H9 (cell line): ENCODE measurements at places on chromosomes 11 and 22. TPM values are rescaled to one million over a fixed set of nuclear protein-coding genes. Genes with fewer than 3 reads are reported as not detected.

GRCh38 chr11:74366576-74366975 lies 31.7 kb downstream of the PGM2L1 start:
- 0 out of 2 replicates have a peak, but pooled peaks cover 2% of the 10 kb centered on the region for H3K4me1 ChIP-seq
- H3K27me3 ChIP-seq = no peaks in the 10 kb centered on the region
- DNase-seq = no peak
- no peak overlapping the region for H3K27ac ChIP-seq
- peaks cover 28% of the 10 kb centered on the region for H3K36me3 ChIP-seq

DNA sequence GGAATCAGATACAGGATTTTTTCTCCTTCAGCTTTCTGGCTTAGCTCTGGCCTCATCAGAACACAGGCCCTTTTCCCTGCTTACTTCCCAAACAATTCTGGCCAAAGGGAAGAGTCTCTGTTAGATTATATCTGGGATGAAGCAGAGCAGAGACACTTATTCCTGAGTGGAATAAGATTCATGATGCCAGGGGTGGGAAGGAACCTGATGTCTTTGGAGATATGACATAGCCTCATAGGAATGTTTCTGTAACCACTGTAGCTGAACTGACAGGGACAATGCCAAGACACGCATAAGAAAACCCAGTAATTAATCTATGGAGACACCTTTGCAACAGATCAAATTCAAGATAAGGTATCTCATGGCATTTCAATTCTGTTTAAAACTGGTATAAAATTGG lies 177.1 kb upstream of the RAG2 start:
- no peaks in the 10 kb centered on the region for H3K27me3 ChIP-seq
- H3K4me1 ChIP-seq = no peaks in the 10 kb centered on the region
- no peak for DNase-seq
- no peak overlapping the region for H3K4me3 ChIP-seq
- no peak overlapping the region for H3K27ac ChIP-seq

RCOR2 gene
- total RNA-seq = 117 and 118 TPM in 2 replicates

GRCh38 chr11:111419641-111420327 lies 40.7 kb upstream of the POU2AF1 start:
- no peak overlapping the region for H3K27ac ChIP-seq
- no peak overlapping the region for H3K4me3 ChIP-seq
- DNase-seq = no peak

DNA sequence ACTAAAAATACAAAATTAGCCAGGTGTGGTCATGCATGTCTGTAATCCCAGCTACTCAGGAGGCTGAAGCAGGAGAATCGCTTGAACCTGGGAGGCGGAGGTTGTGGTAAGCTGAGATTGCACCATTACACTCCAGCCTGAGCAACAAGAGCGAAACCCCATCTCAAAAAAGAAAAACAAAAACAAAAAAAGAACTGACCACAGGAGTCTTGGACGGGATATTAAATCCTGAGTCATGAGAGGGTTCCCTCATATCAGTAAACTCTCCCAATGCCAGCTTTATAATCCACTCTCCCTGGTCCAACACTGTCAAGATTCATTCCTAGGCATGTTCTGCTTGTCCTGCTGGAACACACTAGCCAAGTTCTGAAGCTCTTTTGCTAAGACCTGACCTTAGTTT lies 61.5 kb upstream of the EP300 start:
- no peaks in the 10 kb centered on the region for H3K36me3 ChIP-seq
- DNase-seq = no peak
- H3K27ac ChIP-seq = no peak overlapping the region
- no peaks in the 10 kb centered on the region; the same call in 1 of the 2 replicates for H3K4me1 ChIP-seq

GRCh38 chr11:1371836-1372465 lies 17.8 kb upstream of the BRSK2 start:
- H3K27ac ChIP-seq = no peak overlapping the region
- H3K27me3 ChIP-seq = no peaks in the 10 kb centered on the region
- no peak for DNase-seq

GRCh38 chr11:17979770-17980371 lies 33.0 kb downstream of the SERGEF start:
- H3K27me3 ChIP-seq = no peaks in the 10 kb centered on the region
- no peak overlapping the region for H3K27ac ChIP-seq
- H3K36me3 ChIP-seq = no peaks in the 10 kb centered on the region
- no peak overlapping the region for H3K4me3 ChIP-seq
- H3K4me1 ChIP-seq = no peaks in the 10 kb centered on the region
- DNase-seq = peak; percentile 64

DNA sequence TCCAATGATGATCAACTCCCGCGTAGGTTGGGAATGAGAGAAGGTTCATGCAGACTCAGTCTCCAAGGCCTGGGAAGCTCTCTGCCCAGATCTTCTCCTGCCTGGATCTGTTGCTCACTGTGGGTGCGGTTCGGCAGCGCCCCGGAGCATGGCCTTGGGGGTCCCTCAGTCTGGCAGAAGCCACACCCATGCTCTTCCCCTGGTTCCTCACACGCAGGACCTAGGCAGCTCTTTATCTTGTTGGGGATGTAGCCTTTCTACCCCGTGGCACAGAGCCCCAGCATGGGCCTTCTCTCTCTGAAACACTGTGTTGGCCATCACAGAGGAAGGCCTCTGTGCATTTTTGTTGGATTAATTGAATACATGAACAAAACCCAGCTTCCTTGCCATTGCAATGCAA lies 1461.6 kb downstream of the BRD1 start:
- no peak overlapping the region for H3K4me3 ChIP-seq
- no peak for DNase-seq
- H3K4me1 ChIP-seq = peaks cover 4% of the 10 kb centered on the region; the same call in 1 of the 2 replicates
- H3K27ac ChIP-seq = no peak overlapping the region
- H3K36me3 ChIP-seq = no peaks in the 10 kb centered on the region

LMO1 gene
- 0.39 and 0.50 TPM in 2 replicates for total RNA-seq

DNA sequence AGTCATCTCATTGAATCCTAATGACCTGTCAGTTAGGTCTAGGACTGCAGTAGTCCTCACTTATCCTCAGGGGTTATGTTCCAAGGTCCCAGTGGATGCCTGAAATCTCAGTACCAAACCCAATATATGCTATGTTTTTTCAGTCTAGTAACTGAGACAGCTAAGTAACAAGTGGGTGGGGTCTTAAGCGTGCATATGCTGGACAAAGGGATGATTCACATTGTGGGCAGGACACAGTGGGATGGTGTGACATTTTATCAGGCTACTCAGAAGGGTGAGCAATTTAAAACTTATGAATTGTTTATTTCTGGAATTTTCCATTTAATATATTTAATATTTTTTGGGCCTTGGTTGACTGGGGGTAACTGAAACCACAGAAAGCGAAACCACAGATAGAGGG lies 29.0 kb downstream of the DDX10 start:
- no peaks in the 10 kb centered on the region for H3K4me1 ChIP-seq
- no peak overlapping the region for H3K4me3 ChIP-seq
- H3K27me3 ChIP-seq = no peaks in the 10 kb centered on the region
- peaks cover 49% of the 10 kb centered on the region for H3K36me3 ChIP-seq

ASCL2 gene
- 0.35 TPM in 2 replicates for total RNA-seq

DNA sequence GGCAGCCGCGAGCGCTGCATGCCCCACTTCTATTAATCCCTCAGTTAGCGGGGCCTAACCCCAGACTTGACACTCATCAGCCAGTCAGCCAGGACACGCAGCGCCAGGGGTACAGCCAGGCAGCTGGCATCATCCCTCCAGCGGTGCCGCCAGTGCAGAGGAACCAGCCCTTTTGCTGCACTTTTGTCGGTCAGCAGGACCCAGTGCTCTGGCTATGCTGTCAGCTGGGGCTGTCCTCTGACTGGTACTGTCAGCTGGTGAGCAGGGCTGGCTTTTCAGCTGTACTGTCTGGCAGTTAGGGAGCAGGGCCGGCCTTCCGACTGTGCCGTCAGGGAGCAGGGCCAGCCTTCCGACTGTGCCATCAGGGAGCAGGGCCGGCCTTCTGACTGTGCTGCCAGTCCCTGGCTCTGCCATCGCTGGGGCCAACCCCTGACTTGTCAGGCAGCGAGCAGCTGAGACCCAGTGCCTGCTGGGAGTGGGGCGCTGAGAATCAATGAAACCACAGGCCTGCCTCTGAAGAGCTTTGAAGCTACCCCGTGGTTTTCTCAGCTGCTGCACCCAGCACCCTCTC lies 115.4 kb downstream of the KIAA1671 start:
- no peaks in the 10 kb centered on the region for H3K27me3 ChIP-seq
- H3K36me3 ChIP-seq = peaks cover 6% of the 10 kb centered on the region
- H3K4me1 ChIP-seq = no peaks in the 10 kb centered on the region
- no peak overlapping the region for H3K4me3 ChIP-seq
- no peak overlapping the region for H3K27ac ChIP-seq

GRCh38 chr11:33735271-33736147 lies 714 bp downstream of the CD59 start:
- no peak overlapping the region for H3K27ac ChIP-seq
- H3K27me3 ChIP-seq = no peaks in the 10 kb centered on the region; the same call in 1 of the 2 replicates

GRCh38 chr11:100152766-100153165 lies 534.3 kb upstream of the ARHGAP42 start:
- no peak for DNase-seq
- no peak overlapping the region for H3K27ac ChIP-seq
- H3K27me3 ChIP-seq = no peaks in the 10 kb centered on the region
- no peaks in the 10 kb centered on the region for H3K36me3 ChIP-seq
- no peaks in the 10 kb centered on the region; the same call in 1 of the 2 replicates for H3K4me1 ChIP-seq

MUC6 gene
- total RNA-seq = not detected in 2 replicates

DNA sequence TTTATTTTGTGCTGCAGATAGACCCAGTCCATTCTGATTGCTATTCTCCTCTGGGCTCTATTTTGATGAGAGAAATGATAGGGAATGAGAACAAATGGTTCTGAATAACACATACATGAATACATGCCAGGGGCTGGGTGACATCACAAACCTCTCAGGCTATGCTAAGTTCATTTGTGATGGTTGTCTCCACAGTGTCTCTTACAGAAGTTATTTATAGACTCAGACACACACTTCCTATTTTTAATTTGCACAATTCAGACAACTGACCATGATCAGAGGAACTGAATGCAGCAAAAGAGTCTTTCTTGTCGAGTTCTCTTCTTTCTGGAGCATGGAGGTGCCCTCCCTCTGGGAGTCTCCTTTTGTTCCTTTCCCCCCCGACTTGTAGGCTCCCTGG lies 991.7 kb downstream of the OPCML start:
- H3K27ac ChIP-seq = no peak overlapping the region
- H3K4me1 ChIP-seq = no peaks in the 10 kb centered on the region
- H3K4me3 ChIP-seq = no peak overlapping the region
- no peak for DNase-seq

DNA sequence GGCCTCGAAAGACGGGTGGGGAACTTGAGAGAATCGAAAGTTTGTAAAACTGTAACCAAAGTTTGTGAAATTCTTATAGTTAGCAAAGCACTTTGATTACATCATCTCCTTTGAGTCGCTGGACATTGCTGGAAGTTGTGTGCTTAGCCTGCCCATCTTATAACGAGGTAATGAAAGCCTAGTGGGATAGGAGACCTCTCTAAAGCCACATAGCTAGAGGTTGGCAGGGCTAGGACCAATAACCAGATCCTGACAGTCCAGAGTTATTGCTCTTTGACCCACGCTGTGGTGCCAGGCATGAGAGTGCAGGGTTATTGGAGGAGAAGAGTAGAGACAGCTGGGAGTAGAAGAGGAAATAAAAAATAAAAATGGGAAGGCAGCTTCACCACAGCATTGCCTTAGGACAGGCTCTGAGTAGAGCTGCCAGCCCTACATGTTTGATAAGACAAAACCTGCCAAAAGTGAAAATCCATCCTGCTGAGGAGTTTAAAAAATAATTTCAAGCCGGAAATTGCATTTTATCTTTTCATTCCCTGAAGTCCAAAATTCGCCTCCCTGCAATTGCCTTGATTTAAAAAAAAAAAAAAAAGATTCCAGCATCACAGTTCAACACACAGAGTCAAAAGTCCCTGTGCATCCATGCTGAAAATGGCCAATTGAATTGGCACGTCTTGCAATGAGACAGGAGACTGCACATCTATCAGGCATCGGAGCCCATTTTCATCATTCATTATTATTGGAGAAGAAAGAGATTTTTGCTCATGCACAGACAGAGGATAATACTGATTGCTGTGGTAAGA lies 225.5 kb upstream of the POU2AF2 start:
- no peak for DNase-seq
- no peak overlapping the region for H3K4me3 ChIP-seq
- no peaks in the 10 kb centered on the region for H3K27me3 ChIP-seq
- no peaks in the 10 kb centered on the region for H3K4me1 ChIP-seq
- no peak overlapping the region for H3K27ac ChIP-seq

GRCh38 chr11:47518212-47518964 lies 34.5 kb downstream of the CELF1 start:
- H3K4me1 ChIP-seq = peaks cover 9% of the 10 kb centered on the region
- no peak for DNase-seq
- H3K36me3 ChIP-seq = 0 out of 2 replicates have a peak, but pooled peaks cover 4% of the 10 kb centered on the region
- no peak overlapping the region; the same call in 2 of the 3 replicates for H3K4me3 ChIP-seq
- H3K27ac ChIP-seq = no peak overlapping the region
